ENCODE measurements at places on chromosomes 12 and 14.

DNA sequence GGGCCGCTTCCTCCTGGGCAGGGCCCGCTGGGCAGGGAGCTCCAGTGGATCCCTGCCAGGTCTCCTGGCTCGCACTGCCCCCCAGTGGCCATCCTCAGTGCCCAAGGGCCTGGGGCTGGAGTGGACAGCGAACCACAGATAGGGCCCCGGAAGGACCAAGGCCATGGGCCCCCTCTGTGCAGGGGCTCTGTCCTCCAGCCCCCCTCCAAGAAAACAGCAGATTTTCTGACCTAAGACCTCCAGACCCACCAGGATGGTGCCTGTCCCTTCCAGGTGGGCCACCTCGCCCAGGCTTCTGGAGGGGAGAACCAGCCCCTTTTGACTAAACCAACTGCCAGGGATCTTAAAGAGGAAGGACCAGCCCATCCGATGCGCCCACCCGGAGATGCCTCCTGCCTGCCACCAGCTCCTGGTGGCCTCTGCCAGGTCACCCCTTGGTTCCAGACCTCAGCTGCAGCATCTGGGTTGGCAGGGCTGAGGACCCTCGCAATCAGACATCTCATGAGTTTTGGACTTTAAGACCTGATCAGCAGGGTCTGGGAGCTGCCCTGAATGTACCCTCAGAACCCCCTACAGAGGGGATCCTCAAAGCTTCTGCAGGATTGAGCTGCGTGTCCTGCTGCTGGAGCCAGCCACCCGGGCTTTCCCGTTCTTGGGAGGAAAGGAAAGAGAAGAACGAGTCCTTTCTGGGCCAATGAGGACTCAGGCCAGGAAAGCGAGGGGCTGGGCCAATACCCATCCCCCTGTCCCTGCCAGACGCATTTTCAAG is 325.8 kb upstream of the DIO3 start:
- DNase-seq: no peak

GRCh38 chr12:94488463-94488862 is 28.8 kb upstream of the CEP83 start:
- no peak for DNase-seq

- DNase-seq: no peak
Observed at GRCh38 chr14:93953263-93953662, 23.1 kb downstream of the ASB2 start.

DNA sequence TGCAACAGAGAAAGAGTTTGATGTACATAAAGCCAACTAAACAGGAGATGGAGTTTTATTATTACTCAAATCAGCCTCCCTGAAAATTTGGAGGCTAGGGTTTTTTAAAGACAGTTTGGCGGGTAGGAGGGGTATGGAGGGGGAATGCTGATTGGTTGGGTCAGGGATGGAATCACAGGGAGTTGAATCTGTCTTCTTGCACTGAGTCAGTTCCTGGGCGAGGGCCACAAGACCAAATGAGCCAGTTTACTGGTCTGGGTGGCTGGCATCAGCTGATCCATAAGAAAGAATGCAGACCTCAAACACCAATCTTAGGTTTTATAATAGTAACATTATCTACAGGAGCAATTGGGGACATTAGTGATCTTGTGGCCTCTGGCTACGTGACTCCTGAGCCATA is 64.9 kb downstream of the RIN3 start:
- DNase-seq: no peak

Data from activated T-helper 1 cell treated with anti-CD3 and anti-CD28 coated beads, Interleukin-12 subunit alpha, Interleukin-12 subunit beta, Interleukin-2, Interleukin-4 antibody, amounts not matched to agents 30 ng/mL and 10 ng/mL and 1 ng/mL, durations not matched to agents 14 hours and 24 hours and 36 hours (primary cell).